KBM-7 (cell line): ENCODE measurements at places on chromosomes 11 and 22.

DNA sequence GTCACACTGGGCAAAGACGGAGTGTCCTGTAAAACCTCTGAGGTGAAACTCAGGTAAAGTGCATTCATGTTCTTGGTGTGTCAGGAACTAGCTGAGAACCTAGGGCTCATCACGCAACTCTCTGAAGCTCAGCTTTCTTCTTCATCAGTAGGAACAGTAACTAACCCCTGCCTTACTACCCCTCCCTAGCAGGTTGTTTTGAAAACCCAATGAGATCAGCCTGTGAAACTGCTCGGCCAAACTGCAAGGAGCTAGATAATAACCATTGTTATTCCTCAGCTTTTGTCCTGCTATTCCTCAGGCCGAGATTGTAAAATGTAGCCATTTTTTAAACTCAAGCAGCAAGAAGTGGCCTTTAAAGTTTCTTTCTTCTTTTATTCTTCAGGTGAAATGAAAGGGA, 9.8 kb upstream of the FJX1 start:
- no peak for DNase-seq

GRCh38 chr22:49971232-49972162, 10.9 kb downstream of the PIM3 start:
- DNase-seq, result no peak

- no peak for DNase-seq
Observed at GRCh38 chr22:35549328-35549727, 8.7 kb downstream of the RASD2 start.

- peak; percentile 61 for DNase-seq
Observed at GRCh38 chr11:44556735-44557409, 8.6 kb upstream of the CD82 start.

GRCh38 chr11:1573903-1574237, 1.8 kb upstream of the DUSP8 start:
- DNase-seq, result no peak

DNA sequence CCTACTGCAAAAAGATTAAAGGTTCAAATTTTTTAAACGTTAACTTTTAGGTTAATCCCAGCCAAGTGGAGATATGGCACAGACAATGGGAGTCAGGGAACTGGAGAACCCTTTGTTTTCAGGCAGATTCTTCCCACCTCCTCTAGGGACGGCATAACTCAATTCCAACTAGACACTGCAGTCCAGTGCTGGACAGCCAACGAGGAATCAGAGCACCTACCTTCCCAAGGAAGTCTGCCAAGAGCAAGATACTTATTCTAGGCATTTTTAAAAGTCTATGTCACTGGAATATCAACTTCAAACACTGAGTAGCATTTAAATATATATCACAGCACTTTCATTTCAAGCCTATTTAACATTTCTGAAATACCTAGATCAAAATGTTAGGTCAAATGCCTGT, 7.3 kb downstream of the CADM1 start:
- DNase-seq, result no peak

DNA sequence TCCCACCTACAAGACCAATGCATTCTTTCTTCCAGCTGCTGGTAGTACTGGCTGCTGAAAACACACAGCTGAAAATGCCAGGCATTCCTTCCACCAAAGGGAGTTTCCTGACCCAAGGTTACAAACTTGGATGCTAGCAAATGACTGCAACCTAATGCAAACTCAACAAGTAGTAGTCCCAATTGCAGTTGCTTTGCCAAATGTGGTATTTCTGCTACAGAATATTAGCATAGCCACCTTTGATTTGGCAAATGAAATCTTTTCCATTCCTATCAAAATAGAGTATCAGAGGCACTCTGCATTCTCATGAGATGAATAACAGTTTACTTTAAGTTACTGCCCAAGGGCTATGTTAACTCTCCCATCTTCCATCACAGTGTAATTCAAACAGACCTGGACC, 172.0 kb upstream of the ARHGAP42 start:
- DNase-seq, result no peak

- DNase-seq, result no peak
Observed at GRCh38 chr11:22730319-22730718, 63.9 kb downstream of the GAS2 start.

GRCh38 chr11:2101171-2101675, 38.0 kb downstream of the IGF2 start:
- no peak for DNase-seq

DNA sequence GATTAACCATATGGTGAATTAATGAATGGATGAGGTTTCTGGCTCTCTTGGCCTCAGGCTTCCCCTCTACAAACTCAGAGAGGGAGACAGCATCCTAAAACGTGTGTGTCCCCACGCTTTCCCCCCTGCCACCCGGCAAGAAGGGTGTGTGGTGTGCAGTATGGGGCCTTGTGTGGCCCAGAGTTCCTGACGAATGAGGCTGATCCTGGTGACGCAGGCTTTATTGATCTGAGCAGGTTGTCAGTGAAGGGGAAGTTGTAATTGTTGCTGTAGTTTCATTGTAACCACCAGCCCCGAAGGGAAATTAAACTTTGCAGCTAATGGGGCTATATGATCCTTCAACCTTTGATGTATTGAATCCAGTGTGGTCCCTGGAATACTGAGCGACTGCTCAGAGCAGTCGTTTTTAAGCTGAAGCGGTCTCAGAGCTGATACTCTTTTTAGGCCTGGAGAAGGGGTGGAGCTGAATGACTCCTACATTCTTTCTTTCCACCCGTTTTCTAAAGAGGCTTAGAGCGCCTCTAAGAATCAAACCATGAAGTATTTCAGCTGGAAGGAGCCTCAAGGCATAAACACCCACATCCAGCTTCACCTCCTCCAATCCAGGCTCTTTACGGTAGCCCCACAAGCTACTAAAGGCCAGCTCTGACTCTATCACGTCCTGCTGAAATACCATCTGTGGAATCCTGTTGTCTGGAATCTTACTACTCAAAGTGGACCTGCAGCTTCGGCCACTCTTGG, 284.7 kb downstream of the MIAT start:
- no peak for DNase-seq

- DNase-seq, result no peak
Observed at GRCh38 chr11:121383716-121384115, 68.4 kb upstream of the SORL1 start.

- DNase-seq, result no peak
Observed at GRCh38 chr11:62646825-62647608, 604 bp upstream of the GANAB start.

- DNase-seq, result no peak
Observed at GRCh38 chr22:23207729-23208393, 27.6 kb downstream of the BCR start.

- DNase-seq, result no peak
Observed at GRCh38 chr22:46201059-46201757, 48.9 kb downstream of the CDPF1 start.

GRCh38 chr11:69689484-69690319, 14.1 kb downstream of the FGF19 start:
- no peak for DNase-seq

- DNase-seq, result no peak
Observed at GRCh38 chr11:90448256-90448655, 225.4 kb upstream of the CHORDC1 start.

DNA sequence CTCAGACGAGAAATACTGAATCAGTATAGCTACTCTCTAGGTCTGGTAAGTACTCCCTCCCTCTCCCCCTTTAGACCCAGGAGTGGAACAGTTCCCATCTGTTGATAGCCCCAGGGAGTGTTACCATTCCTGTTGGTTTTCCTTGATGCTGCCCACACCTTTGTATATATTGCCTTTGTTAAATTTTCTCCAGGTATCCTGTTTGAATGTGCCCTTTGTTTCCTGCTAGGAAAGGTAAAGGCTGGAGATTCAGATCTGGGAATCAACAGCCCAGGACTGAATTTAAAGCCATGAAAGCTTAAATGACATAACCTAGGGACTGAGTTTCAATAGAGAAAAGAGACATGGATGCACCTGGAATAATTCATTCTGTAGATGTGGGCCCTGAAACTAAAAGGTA, 68.3 kb downstream of the CCDC83 start:
- DNase-seq, result no peak
